Uterus (tissue), 4 donors: ENCODE measurements at places on chromosomes 4 and X.

- DNase-seq, result no peak
Observed at GRCh38 chr4:48205626-48206025, 64.0 kb downstream of the TEC start.

GRCh38 chrX:47156611-47157520 lies 11.8 kb downstream of the RBM10 start:
- no peak for DNase-seq

DNA sequence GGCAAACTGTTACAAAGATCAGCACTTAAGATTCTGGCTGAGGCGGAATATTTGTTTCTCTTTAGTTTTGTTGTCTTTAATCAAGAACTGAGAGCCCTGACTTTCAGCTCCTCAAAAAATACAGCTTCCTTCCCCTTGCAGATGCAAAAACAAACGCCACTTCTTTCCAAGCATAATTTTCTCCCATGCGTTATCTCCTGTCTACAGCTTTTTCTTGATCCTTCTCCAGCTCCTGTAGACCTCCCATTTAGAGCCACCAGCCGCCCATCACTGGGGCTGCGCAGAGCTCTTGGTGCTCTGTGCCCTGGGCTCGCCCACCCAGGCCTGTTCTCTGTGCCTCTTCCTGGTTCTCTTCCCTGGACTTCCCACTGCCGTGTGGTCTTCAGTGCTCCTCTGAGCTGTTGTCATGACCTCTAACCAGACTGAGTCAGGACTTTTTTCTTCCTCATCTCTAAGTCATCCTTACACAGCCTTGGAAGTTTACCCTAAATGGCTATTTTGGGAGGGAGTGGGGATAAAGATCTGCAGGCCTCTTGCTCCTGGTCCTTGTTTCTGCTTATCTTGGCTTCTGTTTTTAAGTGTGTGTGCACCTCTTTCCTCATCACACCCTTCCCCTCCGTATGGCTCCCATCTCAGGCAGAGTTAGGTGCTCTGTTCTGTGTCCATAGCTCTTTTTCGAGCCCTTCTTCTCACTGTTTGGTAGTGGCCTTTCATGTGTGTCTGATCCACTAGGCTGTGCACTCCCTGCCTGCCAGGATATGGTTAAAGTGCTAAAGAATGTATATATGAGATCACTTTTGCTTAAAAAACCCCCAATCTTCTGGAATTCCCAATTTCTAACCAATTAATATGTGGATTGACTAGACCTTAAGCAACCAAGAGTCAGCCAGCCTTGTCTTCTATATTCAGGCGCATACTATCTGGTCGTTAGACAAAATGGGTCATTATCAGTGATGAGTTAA lies 122.5 kb downstream of the PTTG2 start:
- DNase-seq, result no peak

DNA sequence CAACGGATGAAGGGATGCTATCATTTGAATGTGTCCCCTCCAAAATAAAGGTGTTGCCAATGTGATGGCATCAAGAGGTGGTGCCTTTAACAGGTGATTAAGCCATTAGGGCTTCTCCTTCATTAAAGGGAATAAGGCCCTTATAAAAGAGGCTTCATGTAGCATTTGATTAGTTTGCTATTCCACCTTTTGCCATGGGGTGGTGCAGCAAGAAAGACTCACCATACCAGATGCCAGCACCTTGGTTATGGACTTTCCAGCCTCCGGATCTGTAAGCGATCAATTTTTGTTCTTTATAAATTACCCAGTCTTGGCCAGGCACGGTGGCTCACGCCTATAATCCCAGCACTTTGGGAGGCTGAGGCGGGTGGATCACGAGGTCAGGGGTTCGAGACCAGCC lies 7.9 kb upstream of the SLC25A43 start:
- no peak for DNase-seq

- DNase-seq, result no peak
Observed at GRCh38 chr4:107890779-107891178, 40.6 kb upstream of the CYP2U1 start.

- no peak for DNase-seq
Observed at GRCh38 chr4:127015667-127016117, 617.1 kb upstream of the INTU start.
